ENCODE measurements at places on chromosomes 1 and 21.

DNA sequence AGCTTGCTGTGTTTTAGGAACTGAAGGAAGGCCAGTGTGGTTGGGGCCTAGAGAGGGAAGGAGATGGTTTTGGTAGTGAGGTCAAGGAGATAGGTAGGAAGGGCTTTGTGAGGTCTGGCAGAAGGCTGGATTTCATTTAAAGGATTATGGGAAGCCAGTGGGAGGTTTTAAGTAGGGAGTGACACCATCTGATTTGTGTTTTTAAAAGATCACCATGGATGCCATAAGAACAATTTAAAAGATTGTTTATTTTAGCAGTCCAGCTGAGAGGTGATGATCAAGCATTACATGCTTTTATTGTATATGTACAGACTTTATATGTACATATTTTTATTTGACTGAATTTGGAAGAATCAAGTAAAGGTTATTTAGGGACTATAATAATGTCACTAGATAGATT is 26.4 kb downstream of the RGL1 start:
- DNase-seq = no peak

DNA sequence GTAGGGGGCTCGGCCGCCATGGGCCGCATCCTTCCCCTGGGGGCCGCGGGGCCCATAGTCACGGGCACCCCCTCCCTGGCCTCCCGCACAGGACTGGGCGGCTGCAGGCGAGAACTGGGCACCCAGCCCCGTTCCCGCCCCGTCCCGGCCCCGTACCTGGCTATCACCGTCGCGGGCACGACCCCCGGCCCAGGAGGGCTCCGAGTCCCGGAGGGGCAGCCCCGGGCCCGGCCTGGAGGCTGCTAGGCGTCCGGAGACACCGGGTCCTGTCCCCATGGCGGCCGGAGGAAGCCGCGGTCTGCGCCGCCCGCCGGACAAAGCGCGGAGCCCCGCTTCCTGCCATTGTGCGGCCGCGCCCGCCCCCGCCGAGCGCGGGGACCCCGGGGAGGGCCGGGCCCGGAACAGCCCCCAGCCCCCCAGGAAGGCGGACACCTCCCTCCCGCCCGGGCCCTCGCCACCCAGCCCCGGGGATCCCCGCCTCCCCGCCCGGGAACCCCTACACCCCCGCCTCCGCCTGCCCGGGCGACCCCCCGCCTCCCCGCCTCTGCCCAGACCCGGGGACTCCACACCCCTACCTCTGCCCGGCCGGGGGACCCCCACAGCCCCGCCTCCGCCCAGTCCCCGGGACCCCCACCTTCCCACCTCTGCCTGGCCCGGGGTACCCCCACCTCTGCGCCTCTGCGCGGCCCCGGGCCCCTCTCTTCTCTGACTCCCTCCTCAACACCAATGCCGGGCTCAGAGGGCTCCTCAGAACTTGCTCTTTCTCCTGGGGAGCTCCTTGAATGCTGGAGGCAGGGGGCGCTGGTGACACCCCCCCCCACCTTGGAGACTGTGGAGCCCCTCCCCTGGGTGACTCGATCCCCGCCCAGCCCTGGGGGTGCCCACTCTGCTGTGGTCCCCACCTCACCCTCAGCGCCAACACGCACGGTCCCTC is 6.0 kb downstream of the PLEKHG5 start:
- DNase-seq = no peak

- no peak for DNase-seq
Measured at GRCh38 chr1:235093013-235093695, 35.5 kb downstream of the TOMM20 start.

DNA sequence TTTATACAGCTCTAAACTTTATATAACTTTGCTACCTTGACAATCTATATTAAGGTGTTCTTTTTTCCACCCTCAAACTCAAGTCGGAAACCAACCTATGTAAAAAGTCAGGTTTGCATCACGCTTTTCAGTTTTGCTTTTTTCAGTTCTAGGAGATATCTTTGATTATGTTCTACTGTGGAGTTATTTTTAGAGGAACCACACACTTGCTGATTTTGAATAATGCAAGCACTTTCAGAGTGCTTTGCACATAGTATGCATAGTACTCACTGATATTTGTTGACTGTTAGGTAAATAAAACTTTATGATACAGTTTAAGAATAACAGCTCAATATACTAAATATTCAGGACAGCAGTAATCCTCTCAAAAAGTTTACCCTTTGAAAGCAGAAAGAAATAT is 564.2 kb upstream of the ZRANB2 start:
- DNase-seq = no peak

GRCh38 chr21:28227881-28228635 is 764.6 kb downstream of the LTN1 start:
- DNase-seq = no peak

GRCh38 chr1:234111458-234112142 is 207.1 kb downstream of the SLC35F3 start:
- DNase-seq = no peak

DNA sequence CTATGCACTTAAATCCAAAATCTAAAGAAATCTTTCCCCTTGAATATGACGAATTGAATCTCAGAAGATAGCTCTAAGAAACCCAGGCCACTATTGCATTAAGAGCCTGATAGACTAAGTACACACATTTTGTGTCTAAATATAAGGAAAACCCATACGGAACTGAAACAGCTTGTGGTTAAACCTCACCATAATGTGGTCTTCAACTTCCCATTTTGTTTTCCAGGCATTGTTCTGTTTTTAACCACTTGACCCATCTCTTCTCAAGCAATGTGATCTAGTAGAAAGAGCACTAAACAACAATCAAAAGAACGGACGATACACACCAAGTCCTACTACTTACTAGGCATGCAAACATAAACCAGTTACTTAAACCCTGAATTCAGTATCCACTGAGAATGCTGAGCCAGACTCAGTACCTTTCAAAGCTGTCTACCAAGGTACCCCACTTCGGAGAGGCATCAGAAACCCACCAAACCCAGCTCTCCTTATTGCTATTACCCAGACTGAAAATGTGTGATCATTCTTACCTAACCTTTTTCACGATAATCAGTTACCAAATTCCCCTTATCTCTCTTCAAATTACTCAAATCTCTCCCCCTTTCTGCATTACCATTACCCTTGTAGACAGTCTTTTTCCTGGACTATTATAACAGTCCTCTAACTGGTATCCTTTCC is 12.8 kb downstream of the OTUD7B start:
- DNase-seq = no peak

GRCh38 chr1:147539122-147539575 is 2.2 kb upstream of the BCL9 start:
- no peak for DNase-seq

DNA sequence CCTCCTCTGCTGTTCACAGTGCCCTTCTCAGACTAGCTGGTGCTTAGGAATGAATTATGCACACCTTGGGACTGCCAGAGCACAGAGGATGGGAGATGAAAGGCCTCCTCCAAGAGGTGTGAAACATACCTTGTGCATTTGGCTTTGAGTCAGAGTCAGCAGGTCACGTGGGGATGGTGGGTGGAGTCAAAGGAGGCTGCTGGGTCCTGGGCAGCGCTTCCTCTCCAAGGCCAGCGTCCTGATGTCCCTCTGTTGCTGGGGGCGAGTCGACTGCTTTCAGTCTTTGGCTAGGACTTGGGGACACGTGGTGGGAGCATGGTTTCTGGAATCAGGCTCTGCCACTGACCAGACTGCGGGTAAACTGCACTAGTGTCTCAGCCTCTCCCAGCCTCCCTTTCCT is 91.2 kb downstream of the AJAP1 start:
- DNase-seq = no peak

DNA sequence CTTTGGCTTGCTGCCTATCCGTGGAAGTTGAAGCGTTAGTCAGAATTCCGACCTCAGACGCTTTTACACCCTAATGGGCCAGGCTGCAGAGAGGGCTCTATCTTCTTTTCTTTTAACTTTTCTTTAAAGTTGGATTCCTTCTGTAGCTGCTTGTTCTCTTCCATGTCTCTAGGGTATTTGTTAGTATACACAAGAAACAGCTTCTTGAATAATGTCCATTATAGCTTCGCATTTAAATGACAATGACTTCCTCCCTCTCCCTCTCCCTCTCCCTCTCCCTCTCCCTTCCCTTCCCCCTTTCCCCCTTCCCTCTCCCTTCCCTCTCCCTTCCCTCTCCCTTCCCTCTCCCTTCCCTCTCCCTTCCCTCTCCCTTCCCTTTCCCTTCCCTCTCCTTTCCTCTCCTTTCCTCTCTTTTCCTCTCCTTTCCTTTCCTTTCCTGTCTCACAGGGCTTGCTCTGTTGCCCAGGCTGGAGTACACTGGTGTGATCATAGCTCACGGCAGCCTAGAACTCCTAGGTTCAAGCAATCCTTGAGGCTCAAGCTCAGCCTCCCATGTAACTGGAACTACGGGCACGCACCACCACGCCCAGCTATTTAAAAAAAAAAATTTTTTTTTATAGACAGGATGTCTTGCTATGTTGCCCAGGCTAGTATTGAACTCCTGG is 33.0 kb downstream of the RIPPLY3 start:
- DNase-seq = no peak

GRCh38 chr1:229585338-229585737 is 26.8 kb upstream of the ABCB10 start:
- no peak for DNase-seq

- no peak for DNase-seq
Measured at GRCh38 chr1:23273450-23274133, 56.3 kb upstream of the HTR1D start.

GRCh38 chr1:1422465-1423244 is 1.6 kb upstream of the ANKRD65 start:
- no peak for DNase-seq

DNA sequence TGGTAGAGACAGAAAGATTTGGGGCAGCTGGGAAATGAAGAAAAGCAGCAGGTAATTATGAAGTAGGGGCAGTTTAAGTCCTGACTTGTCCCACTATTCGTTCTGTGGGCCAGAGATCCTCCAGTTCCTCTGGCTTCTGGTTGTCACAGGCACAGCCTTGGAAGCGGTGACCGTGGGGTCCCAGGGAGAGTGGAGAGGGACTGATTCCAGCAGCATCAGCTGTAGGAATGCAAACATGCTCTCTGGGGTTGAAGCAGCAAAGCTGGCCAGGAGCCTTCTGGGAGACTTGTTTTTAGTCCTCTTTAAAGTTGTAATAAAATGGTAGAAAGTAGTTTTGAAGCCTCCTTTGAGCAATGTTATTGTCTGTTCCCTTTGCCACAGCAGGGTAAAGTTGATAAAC is 488.0 kb downstream of the LMO4 start:
- no peak for DNase-seq

- no peak for DNase-seq
Measured at GRCh38 chr1:2525572-2525919, 850 bp downstream of the PANK4 start.

DNA sequence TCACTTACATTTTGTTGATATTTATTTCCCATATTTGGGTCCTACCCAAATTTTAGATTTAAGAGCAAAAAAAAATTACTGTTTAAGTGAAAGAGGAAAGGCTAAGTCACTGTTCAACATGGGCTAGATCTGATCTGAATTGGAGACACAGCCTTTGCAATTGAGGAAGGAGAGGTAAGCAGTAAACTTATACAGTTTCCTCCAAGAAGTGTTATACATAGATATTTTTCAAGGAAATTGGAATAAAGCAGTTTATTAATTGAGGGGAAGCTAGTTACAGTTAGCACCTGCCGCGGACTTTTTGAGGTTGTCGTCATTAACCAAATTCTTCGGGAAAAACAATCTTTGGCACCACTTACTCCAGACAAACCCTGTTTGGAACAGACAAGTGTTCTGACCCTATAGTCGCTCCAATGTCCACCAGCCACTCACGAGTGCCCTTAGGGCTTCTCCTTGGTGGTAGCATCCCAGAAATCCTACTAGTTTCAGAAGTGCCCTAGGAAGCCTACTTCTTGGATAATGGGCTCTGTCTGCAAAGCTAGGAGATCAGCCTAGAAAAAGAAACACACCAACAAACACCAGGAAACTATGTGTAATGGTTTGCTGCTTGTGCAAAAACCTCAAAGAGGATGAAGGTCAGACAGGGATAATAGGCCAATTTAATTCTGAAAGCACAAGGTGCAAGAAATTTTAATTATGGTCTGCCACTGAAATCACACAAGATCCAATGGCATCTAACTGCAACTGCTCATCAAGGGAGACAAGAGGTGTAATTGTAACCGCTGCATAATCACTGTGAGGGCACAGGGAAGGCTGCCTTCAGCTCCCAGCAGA is 2.5 kb downstream of the WLS start:
- no peak for DNase-seq

GRCh38 chr1:27033043-27033746 is 20.5 kb upstream of the TENT5B start:
- no peak for DNase-seq

DNA sequence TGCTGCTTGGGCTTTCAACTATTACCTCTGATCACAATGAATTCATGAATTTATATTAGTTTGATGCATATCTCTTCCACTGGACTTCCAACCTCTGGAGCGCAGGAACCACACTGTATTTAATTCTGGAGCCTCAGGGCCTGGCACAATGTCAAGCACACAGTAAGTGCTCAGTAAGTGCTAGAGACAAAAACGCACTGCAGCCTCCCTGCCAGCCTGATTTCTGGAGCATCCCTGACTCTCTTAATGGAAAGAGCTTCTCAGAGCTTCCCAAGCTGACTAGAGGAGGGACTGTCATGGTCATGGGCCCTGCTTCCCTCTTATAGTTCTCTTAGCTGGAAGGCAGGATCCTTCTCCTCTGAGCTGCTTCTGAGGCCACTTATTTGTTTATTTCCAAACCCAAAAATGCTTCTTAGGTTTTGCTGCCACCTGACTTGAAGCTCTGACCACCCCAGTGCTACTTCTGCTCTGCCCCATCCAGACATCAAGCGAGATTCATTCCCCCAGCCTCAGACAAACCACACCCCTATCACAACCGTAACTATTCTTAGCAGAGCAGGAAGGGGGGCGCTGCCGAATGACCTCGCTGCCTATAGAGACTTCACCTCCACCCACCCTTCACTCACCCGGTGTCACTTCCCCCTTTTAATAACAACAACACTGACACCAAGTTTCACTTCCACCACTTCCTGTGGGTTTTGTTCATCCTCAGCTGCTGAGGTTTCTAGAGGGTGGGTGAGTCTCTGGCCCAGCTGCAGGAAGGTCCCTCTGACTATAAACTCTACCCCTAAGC is 33.6 kb downstream of the NUAK2 start:
- peak; percentile 62 for DNase-seq

DNA sequence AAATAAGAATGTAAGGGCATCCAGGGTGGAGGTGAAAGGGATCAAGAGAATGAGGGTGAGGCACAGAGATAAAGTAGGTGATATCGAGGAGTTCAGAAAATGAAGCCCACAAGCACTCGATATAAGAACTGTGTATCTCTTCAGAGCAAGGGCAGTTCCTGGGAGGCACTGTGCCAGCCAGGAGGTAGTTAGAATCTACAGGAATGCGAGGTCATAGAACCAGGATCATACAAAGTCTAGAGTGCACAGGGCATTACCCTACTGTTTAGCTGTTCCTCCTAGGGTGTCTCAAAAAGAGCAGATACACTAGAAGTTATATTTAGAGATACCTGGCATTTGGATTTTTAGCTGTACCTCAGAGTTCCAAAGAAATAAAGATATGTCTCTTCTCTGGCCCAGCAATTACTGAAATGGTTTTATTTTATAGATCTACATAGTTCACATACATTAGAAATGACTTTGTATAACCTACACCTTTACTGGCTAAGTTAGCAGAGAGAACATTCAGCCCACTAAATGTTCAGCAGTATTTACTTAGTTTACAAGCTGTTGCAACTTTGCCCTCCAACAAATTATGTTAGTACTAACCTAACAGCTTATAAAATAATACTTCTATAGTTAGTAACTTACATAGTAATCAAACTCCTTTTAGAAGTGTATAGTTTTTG is 1.6 kb downstream of the OVAAL start:
- no peak for DNase-seq

GRCh38 chr21:35430260-35430659 is 381.2 kb upstream of the RUNX1 start:
- no peak for DNase-seq

Data from stimulated activated CD4-positive, alpha-beta T cell treated with anti-CD3 and anti-CD28 coated beads, TNF-alpha, amount 100 ng/mL, for 24 hours (primary cell).